ENCODE measurements at places on chromosomes 4 and X.
A peak's percentile ranks its signal among the peaks of the same experiment; 100 is the strongest.

GRCh38 chr4:153179100-153179499, 25.1 kb upstream of the TRIM2 start:
- no peak overlapping the region for H3K27ac ChIP-seq
- H3K36me3 ChIP-seq, result no peaks in the 10 kb centered on the region
- no peaks in the 10 kb centered on the region for H3K27me3 ChIP-seq
- no peak for DNase-seq
- no peak overlapping the region for H3K4me3 ChIP-seq

GRCh38 chrX:130994671-130995070, 63.5 kb upstream of the ARHGAP36 start:
- no peaks in the 10 kb centered on the region for H3K36me3 ChIP-seq
- H3K27me3 ChIP-seq, result peaks cover 4% of the 10 kb centered on the region
- H3K4me1 ChIP-seq, result no peaks in the 10 kb centered on the region
- H3K4me3 ChIP-seq, result no peak overlapping the region
- no peak for DNase-seq

- H3K4me3 ChIP-seq, result no peak overlapping the region
- H3K27me3 ChIP-seq, result no peaks in the 10 kb centered on the region
Observed at GRCh38 chr4:145170223-145170622, 10.2 kb downstream of the OTUD4 start.

- H3K27ac ChIP-seq, result no peak overlapping the region
- no peaks in the 10 kb centered on the region for H3K36me3 ChIP-seq
- H3K4me3 ChIP-seq, result no peak overlapping the region
- H3K27me3 ChIP-seq, result no peaks in the 10 kb centered on the region
Observed at GRCh38 chr4:27009539-27009938, 148.9 kb downstream of the STIM2 start.

GRCh38 chr4:136841526-136841925, 690.8 kb downstream of the PCDH18 start:
- H3K4me1 ChIP-seq, result no peaks in the 10 kb centered on the region
- H3K27me3 ChIP-seq, result no peaks in the 10 kb centered on the region
- no peak overlapping the region for H3K27ac ChIP-seq
- DNase-seq, result no peak
- no peak overlapping the region for H3K4me3 ChIP-seq

DNA sequence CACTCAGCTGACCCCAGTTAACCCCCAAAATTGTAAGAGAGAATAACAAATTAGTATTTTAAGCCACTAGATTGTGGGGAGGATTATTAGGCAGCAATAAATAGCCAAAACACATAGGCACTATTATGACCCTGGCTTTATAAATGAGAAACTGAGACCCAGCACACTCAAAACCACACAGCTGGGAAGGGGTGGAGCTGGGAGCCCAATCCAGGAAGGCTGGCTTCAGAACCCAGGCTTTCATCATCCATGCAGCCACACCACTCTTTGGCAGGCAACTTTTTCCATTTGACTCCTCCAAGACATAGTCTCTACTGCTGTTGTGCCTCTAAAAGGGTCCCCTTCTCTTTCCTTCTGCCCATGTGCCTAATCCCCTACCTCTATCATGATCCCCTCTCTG, 253.8 kb downstream of the DHX15 start:
- H3K36me3 ChIP-seq, result no peaks in the 10 kb centered on the region
- H3K27ac ChIP-seq, result no peak overlapping the region
- H3K4me1 ChIP-seq, result no peaks in the 10 kb centered on the region

DNA sequence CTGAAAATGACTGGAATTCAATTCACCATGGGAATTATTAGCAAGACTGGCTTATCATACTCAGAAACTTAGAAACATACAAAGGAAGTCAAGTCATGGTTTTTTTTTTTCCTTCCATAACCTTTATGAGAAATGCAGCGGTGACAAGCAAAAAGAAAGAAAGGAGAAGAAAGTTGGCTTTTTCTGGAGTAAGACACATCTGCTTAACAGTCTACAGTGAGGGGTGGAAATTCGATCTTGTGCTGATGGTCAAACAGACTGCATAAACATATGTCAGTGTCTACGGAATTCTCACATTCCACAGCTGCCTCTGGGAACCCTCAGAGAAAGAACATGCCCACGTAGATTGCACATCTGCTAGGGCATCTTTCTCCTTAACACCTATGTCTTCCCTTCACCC, 54.6 kb downstream of the PROM1 start:
- H3K36me3 ChIP-seq, result no peaks in the 10 kb centered on the region
- no peak overlapping the region for H3K27ac ChIP-seq
- no peaks in the 10 kb centered on the region for H3K4me1 ChIP-seq
- no peak for DNase-seq
- H3K4me3 ChIP-seq, result no peak overlapping the region

- H3K27ac ChIP-seq, result no peak overlapping the region
- DNase-seq, result no peak
- no peaks in the 10 kb centered on the region for H3K4me1 ChIP-seq
- H3K4me3 ChIP-seq, result no peak overlapping the region
- H3K36me3 ChIP-seq, result no peaks in the 10 kb centered on the region
Observed at GRCh38 chrX:828411-828959, 197.9 kb downstream of the SHOX start.

- no peaks in the 10 kb centered on the region for H3K36me3 ChIP-seq
- H3K4me3 ChIP-seq, result no peak overlapping the region
- no peak overlapping the region for H3K27ac ChIP-seq
- no peaks in the 10 kb centered on the region for H3K4me1 ChIP-seq
- no peaks in the 10 kb centered on the region for H3K27me3 ChIP-seq
Observed at GRCh38 chr4:114911111-114911510, 202.3 kb downstream of the NDST4 start.

DNA sequence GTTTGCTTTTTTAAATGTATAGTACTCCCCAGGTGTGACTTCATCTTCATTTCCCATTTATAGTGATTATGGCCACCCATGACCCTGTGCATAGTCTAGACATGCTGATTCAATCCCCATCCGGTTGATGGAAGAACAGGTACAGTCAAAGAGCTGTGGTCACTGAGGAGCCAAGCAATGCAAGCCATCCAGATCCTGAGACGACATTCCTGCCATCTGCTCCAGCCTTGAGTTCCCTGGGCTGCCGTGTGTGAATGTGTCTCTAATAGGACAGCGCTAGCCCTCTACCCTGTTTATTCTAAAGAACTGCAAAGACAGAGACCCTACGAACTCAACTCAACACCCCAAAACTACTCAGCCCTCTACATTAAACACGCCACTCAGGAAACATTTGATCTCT, 1.7 kb downstream of the KCNIP4 start:
- DNase-seq, result no peak
- H3K36me3 ChIP-seq, result no peaks in the 10 kb centered on the region
- no peak overlapping the region for H3K4me3 ChIP-seq
- H3K27ac ChIP-seq, result no peak overlapping the region

GRCh38 chr4:95290702-95291101, 258.1 kb downstream of the UNC5C start:
- H3K4me3 ChIP-seq, result no peak overlapping the region
- H3K27ac ChIP-seq, result no peak overlapping the region
- H3K36me3 ChIP-seq, result no peaks in the 10 kb centered on the region
- H3K27me3 ChIP-seq, result no peaks in the 10 kb centered on the region
- no peaks in the 10 kb centered on the region for H3K4me1 ChIP-seq

DNA sequence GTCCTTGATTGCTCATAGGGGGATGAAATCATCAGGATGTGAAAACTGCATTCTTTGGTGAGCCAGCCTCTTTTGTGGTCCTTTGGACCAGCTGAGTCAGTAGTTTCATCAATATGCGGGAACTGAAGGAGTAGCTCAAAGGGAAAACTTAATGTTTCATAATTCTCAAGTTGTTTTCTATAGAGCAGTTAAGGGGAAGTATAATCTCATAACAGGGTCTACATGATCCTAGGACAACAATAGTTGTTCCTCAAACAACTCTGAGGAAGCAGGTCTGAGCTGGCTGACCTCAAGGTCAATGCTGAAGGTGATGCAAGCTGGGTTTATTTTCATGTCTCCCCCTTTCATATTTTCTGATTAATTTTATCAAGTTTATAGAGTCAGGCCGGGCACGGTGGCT, 36.1 kb upstream of the IRF2 start:
- no peak for DNase-seq
- H3K27ac ChIP-seq, result no peak overlapping the region
- no peaks in the 10 kb centered on the region for H3K4me1 ChIP-seq
- H3K36me3 ChIP-seq, result no peaks in the 10 kb centered on the region
- H3K4me3 ChIP-seq, result no peak overlapping the region
- no peaks in the 10 kb centered on the region for H3K27me3 ChIP-seq

DNA sequence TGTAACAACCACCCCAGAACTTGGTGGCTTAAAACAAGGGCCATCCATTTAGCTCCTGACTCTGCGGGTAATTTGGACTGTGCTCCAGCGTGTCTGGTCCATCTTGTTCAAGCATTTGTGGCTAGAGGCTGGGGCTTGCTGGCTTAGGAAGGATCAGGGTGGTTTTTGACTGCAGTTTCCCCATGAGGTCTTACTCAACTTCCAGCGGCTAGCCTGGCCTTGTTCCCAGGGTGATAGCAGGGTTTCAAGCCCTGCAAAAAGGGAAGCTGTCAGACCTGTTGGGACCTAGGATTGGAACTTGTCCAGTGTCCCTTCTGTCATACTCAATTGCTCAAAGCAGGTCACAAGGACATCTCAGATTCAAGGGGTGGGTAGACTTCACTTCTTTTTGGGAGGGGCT, 205.9 kb downstream of the STIM2 start:
- H3K4me3 ChIP-seq, result no peak overlapping the region
- no peaks in the 10 kb centered on the region for H3K27me3 ChIP-seq
- H3K27ac ChIP-seq, result no peak overlapping the region
- no peaks in the 10 kb centered on the region for H3K36me3 ChIP-seq
- peak; percentile 53 for DNase-seq

DNA sequence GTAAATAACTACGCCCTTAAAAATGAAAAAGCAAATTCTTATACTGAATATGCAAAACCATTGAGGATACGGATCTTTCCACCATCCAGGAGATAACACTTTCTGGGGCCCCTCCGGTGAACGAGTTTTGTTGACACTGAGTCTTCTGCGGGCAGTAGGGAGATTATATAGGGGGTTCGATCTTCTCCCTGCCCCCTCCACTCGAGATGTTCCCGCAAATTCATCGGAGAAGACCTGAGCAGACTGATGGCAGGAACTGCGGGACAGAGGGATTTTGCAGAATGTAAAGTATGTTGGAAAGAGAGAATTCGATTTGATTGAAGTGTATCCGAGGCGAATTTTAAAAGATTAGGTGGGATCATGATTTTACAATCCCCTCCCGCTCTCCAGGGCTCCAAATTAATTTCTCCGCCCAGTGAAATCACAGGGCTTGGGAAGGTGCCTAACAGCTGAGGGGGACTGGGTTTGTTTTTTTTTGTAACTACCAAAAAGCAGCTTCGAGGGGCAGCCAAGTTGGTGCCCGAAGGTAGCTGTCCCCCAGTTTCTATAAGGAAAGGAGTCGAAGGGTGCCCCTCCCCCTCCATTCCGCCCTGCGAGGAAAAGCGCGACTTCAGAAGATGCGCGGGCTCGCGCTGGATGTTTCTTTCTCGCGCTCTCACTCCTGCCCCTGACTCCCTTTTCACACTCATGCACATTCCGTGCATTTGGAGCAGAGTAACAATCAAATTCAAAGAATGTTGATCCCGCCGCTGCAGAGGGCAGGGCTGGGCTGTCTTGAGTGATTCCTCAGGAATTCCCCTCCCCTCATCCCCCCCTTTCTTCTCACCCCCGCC, 1.2 kb downstream of the TMEM255A start:
- no peaks in the 10 kb centered on the region for H3K36me3 ChIP-seq
- H3K4me3 ChIP-seq, result peak overlapping the region; percentile 13
- DNase-seq, result no peak
- H3K27ac ChIP-seq, result no peak overlapping the region
- H3K27me3 ChIP-seq, result no peaks in the 10 kb centered on the region
- H3K4me1 ChIP-seq, result no peaks in the 10 kb centered on the region

DNA sequence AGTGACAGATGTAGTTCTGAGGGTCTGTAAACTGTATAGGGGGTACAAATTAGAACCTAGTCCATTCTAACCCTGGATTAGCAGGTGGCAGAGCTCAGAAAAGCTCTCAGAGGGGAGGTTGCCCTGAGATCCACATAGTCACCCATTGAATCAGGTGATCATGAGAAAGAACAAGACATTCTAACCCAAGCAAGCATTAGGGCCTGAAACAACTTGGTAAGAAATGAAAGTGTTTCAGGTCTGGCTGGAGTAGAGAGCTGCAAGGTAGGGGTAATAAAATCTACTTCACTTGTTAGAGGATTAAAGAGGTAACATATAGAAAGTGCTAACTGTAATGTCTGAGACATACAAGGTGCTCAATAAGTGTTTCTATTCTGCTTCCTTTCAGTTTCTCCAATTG, 8.8 kb upstream of the BMP2K start:
- H3K27ac ChIP-seq, result no peak overlapping the region
- no peaks in the 10 kb centered on the region for H3K27me3 ChIP-seq
- H3K4me1 ChIP-seq, result no peaks in the 10 kb centered on the region

- no peaks in the 10 kb centered on the region for H3K27me3 ChIP-seq
- no peak overlapping the region for H3K27ac ChIP-seq
- H3K4me3 ChIP-seq, result no peak overlapping the region
- no peak for DNase-seq
Observed at GRCh38 chr4:11470438-11471045, 41.8 kb upstream of the HS3ST1 start.

- H3K27ac ChIP-seq, result no peak overlapping the region
- no peaks in the 10 kb centered on the region for H3K36me3 ChIP-seq
- H3K27me3 ChIP-seq, result no peaks in the 10 kb centered on the region
- H3K4me1 ChIP-seq, result no peaks in the 10 kb centered on the region
Observed at GRCh38 chrX:115642895-115643530, 82.0 kb downstream of the PLS3 start.

GRCh38 chrX:151970661-151971060, 3.8 kb downstream of the GABRE start:
- no peaks in the 10 kb centered on the region for H3K36me3 ChIP-seq
- DNase-seq, result peak; percentile 72
- no peak overlapping the region for H3K27ac ChIP-seq
- H3K27me3 ChIP-seq, result no peaks in the 10 kb centered on the region

Data from right lobe of liver (tissue), 6 donors.